ENCODE measurements at places on chromosomes 12 and 14.

GRCh38 chr12:104741077-104741476 is 217.0 kb downstream of the SLC41A2 start:
- no peak for DNase-seq

DNA sequence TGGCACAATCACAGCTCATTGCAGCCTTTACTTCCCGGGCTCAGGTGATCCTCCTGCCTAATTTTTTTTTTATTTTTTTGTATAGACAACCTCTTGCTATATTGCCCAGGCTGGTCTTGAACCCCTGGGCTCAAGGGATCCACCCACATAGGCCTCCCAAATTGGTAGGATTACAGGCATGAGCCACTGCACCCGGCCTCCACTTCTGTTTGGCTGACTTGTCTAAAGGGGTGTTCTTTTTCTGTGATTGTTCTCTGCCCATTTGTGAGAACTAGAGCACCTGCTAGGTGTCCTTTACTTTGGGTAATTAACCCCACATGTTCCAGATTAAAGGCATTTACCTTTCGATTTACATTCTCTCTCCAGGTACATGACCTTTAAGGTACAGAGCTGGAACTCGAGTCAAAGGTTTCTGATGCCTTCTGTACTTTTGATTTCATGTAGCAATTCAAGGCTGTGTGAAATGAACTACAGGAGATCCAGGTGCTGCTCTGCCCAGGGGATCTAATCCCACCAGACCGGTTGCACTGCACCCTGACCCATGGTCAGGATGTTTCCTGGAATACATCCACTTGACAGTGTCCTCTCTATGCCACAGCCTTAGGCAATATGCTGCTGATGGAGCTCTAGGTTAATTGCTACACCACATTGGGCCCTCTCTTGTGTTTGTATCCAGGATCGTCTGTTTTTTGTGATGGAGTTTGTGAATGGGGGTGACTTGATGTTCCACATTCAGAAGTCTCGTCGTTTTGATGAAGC is 163.6 kb downstream of the PRKCH start:
- DNase-seq, result no peak

DNA sequence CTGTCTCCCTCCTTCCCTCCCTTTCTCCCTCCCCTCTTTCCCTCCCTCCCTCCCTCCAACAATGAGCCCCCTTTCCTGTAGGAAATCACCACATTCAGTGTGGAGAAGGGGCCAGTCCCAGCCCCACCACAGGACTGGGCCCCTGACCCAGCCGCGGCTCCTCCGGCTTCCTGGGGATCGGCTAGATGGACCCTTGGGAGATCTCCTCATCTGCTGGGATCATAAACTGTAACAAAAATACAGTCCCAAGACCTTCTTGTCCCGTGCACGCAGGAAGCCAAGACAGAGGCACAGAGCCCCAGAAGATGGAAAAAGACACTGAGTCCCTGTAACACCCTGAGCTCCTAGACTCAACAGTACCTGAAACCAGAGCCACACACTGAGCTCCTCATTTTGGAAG is 23.9 kb downstream of the DIO3 start:
- no peak for DNase-seq

DNA sequence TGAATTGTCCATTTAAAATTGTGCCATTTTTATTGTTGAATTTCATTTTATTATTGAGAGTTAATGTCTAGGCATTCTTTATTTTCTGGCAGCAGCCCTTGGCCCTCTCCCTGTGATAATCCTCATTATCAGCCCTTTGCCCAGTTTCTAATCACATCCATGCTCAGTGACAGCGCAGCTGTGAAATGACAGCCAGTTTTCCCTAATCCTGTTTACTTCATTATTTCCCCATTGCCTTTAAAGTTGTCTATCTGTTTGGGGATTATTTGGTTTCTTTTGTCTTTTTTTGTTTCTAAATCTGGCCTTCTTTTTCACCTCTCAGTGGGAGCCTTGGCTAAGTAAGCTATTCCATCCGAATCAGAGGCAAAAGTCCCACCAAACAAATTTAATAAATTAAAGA is 476.9 kb downstream of the SLC6A15 start:
- DNase-seq, result no peak

- DNase-seq, result no peak
Observed at GRCh38 chr14:95345032-95345431, 25.3 kb upstream of the CLMN start.

- no peak for DNase-seq
Observed at GRCh38 chr12:805022-805632, 52.7 kb downstream of the WNK1 start.

- DNase-seq, result no peak
Observed at GRCh38 chr12:53344487-53344823, 8.3 kb upstream of the SP7 start.

GRCh38 chr14:98901511-98902205 is 370.3 kb downstream of the BCL11B start:
- no peak for DNase-seq

DNA sequence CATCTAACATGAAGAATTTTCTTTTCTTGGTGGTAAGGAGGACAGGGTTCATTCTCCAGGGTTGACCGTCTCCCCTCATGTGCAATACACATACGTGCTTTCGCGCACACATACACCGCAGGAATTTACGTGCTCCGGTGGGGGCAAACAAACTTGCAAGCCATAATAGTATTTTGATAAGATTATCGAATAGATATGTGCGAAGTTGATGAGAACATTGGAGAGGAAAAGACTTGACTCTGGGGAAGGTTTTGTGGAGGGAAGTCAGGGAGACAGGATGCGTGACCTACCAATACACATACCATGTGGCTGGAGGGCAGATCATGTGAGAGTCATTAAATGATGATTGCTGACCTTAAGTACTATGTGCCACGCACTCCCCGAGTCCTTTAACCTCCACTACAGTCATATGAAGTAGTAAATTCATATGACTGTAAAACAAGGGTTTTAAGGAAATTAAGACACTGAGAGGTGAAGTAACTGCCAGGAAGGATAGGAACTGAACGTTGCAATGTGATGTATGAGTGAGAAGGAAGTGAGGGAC is 921 bp downstream of the RAD51B start:
- DNase-seq, result peak; percentile 34

GRCh38 chr12:95986635-95987570 is 9.2 kb downstream of the HAL start:
- no peak for DNase-seq

DNA sequence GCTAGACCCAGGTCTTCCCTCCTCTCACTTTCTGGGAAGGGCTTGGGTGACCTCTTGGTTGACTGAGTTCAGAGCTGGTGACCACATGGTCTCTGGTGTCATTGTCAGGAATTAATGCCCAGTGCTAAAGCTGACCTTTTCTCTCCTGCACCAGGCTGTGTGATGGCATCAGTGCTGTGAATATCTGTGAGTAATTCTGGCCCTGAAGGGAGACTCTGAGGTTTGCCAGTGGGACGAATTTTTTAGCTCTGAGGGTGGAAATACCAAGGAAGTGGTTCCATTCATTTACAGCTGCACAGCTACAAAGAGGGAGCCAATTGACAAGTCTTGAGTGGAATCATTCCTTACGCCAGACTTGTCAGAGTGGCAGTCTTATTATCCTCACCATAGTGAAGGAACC is 6.2 kb upstream of the KRT86 start:
- DNase-seq, result no peak

- peak; percentile 2 for DNase-seq
Observed at GRCh38 chr12:119229837-119230236, 51.1 kb downstream of the HSPB8 start.

DNA sequence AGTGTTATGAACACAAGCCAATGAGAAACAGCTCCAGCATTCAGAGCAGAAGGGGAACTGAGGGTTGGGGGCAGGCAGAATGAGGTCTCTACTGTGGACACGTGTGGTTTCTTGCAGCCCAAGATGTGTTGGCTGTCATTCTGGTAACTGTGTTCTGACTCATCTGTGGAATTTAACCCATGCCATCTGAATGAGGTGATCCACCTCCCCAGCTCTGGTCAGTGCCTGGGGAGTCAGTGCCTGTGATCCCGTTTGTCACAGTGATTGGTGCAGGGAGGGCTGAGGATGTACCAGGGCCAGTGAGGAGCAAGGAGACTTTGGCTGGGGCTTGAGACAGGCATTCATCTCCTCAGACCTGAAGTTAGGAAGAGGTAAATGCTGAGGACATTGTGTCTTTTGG is 216.8 kb downstream of the MSRB3 start:
- DNase-seq, result no peak

- no peak for DNase-seq
Observed at GRCh38 chr12:91874086-91874865, 271.4 kb downstream of the BTG1 start.

GRCh38 chr12:106985479-106985878 is 1.5 kb downstream of the MTERF2 start:
- DNase-seq, result no peak

GRCh38 chr12:130523208-130523607 is 185.5 kb downstream of the PIWIL1 start:
- DNase-seq, result no peak

GRCh38 chr12:45289245-45290215 is 73.6 kb downstream of the ANO6 start:
- no peak for DNase-seq

DNA sequence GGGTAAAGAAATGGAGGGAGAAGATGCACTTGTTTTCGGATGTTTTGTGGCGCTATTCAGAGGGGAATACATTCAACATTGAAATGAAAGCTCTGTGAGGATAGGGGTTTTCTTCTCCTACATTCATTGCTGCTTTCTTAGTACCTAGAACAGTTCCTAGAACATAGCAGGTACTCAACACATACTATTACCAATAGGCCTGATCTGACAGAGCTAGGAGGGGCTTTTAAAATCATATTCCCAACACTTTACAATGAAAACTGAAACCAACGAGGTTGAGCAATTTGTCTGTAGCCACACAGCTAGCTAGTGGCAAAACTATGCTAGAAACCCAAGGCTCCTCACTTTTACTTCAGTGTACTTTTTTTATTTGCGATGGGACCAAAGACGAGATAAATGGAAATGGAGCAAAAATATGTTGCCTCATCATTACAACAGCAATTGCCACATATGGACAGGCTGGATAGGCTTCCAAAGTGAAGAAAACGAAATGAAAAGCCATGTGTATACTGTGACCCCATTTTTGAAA is 23.1 kb upstream of the IL22 start:
- DNase-seq, result no peak

DNA sequence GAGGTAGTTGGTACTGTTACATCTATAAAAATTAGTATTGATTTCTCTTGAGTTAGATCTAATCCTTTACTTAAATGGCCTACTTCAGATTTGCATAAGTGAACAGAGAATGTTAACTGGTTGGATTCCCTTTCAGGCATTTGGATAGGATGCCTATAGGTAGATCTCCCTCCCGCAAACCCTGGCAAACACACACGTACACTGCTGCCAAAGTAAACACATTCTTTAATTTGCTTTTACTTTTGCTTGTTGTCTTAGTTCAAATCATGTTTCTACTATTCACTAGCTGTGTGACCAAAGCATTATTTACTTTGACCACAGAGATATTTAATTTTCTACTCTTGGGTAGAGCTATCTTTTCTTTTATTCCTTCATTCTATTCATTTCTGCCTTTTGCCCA is 936.1 kb upstream of the FBXO33 start:
- DNase-seq, result no peak

DNA sequence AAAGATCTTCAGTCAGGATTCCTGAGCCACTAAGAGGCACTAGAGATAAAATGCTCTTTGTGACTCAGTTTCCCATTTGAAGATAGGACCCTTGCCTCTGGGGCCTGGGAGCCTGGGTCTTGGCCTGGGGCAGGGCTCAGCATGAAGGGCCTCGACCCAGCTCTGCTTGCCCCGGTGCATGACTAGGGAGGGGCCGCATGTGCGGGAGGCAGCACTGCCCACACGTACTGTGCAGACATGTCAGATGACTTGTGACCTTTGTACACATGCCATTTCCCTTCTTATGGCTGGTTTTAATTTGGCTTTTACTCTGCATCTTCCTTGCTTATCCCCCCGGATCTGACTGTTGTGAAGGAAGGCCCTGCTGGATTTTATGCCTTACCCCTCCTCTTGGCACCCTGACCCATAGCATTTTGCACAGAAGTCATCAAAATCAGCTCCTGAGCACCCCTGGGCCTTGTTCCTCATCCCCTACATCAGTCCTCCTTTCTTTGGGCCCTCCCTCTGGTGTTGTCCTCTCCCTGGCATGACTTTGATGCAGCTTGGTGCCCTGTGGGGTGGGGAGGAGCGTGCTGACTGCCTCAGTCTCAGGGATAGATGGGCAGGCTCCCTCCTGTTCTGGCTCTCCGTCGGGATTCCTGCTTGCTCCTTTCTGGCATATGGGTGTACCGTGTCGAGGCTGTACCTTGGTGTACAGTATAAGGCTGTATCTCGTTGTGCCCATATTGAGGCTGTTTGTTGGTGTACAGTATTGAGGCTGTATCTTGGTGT is 4.4 kb downstream of the CLSTN3 start:
- no peak for DNase-seq

GRCh38 chr14:63322897-63323573 is 4.3 kb upstream of the GPHB5 start:
- DNase-seq, result no peak

- DNase-seq, result peak; percentile 50
Observed at GRCh38 chr12:54561164-54561563, 11.8 kb downstream of the PDE1B start.

GRCh38 chr14:103943673-103944072 is 1.3 kb upstream of the RD3L start:
- DNase-seq, result no peak

All from stimulated activated CD4-positive, alpha-beta T cell treated with anti-CD3 and anti-CD28 coated beads, Interleukin-15, amount 100 ng/mL, for 24 hours (primary cell).